ENCODE measurements at places on chromosomes 2 and 18.

GRCh38 chr2:34705551-34706247 lies 1106.6 kb upstream of the FAM98A start:
- DNase-seq = no peak

DNA sequence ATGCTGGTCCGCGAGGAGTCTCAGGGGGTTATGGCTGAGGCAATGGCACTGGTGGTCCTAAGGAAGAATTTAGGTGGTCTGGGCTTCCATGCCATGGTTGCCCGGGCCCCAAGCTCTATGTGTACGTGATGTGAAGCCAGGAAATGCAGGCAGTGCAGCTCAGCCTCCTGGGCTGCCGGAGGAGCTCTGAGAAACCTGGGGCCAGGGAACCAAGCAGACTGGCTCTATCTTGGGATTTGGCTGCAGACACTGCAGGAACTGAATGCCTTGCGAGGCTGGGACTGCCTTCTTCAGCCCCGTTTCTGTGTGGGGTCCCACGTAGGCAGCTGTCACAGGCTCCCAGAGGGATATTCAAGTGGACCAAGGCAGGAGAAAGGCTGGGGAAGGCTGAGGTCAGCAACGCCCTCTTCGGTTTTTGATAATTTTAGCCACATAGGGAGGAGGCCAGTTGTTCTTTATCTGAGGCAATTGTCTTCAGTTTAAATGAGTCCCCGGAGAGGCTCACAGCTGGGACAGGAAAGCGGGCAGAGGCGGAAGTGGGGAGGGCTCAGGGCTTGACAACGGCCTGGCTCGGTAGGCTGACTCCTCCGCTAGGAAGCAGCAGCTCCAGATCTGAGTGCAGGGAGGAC lies 77.7 kb downstream of the RHOB start:
- DNase-seq = no peak

DNA sequence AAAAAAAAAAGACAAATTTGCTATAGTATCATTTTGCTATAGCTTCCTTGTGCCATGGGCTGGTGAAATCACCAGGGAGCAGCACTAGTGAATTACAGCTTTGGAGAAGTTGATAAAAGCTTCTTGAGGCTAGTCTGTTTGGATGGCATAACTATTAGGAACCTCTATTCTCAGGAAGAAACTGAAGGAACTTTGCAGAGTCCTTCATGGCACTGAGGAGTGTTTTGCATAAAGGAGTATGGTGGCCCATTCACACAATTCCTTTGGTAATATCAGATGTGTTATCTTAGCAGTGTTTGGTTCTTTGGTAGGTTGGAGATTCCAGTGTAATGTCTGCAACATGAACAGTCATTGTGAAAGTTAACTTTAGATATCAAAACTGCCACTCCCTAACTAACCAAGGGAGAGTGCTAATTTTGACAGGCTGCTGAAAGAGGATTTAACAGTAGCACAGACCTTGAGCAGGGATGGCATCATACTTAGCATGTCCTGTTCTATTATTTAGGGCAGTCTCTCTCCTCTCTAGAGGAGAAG lies 76.6 kb upstream of the ZFP36L2 start:
- no peak for DNase-seq

DNA sequence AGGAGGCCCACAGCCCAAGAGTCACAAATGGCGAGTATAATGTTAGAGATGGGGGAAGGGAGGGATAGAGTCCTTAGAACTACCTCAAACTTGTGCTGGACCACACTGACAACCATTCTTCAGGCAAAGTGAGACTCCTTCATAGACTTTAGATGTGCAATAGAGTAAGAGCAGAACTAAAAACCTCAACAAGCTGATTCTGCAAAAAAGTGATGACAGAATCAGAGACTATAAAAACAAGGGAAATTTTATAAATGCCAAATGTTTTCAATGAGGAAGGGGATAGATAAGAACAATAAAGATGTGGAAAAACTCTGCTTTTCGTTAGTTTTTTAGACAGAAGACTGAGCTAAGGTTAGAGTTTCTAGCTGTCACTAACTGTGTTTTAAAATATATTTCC lies 17.7 kb downstream of the SMC6 start:
- DNase-seq = no peak

DNA sequence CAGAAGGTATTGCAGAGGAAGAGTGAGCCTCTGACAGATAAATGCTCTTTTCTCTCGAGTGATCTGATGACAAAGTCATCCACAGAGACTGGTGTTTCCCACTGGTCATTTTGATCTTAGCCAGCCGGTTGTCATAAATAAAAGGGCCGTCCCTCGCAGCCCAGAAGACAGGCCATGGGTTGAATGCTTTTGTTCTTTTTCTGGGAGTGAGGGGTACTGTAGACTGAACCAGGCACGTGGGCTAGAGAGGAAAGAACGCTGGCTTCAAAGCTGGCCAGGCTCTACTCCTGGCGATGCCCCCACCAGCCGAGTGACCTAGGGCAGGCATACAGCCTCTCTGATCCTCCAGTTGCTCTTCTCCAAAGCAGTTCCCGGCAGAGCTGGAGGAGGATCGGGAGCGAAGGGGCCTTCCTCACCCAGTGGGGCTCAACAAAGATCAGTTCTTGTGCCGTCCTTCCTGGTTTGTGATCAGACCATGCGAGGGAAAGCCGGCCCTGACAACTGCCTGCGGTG lies 193.5 kb downstream of the INHBB start:
- DNase-seq = no peak

DNA sequence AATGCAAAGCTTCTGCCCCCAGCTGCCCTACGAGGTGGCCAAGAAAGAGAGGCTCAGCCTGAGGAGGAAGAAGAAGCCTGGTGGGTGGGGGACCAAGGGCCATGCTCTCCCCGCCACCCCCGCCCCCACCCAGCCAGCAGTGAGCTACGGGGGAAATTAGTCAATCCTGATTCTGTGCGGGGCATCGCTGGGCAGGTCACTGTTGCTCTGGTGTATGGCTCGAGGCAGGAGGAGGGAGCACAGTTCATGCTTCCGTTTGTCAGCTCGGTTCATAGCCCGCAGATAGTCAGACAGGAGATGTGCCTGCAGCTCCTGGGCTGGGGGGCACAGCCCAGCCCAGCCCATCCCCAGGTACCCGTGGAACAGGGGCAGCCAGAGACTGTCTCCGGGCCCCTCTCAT lies 17.1 kb downstream of the RAMP1 start:
- no peak for DNase-seq

DNA sequence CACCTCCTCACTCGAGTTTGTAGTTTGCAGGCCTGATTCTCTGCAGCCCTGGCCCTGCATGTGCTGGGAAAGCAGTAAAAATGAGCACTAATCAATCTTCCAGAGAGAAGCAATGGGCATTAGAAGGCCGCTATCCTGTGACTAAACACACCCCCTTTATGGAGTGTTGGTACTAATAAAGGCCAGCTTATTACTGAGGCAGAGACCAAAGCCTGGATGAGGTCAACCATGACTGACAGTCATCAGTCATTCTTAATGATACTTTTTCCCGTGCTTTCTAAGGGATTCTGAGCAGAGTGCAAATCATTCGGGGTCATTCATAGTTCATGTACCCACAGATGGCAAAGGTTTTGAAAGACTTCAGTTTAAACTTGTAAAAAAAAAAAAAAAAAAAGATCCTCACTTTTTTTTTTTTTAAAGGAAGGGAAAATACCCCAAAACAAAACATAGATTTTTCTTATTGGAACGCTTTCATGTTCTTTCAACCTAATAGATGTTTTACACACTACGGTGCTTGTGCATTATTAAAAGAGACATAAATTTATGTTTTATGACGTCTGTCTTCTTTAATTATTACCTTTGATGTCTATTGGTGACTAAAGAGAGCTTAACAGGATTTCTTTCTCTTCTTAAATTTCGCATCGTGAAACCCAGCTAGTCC lies 13.2 kb downstream of the TSHZ1 start:
- no peak for DNase-seq

DNA sequence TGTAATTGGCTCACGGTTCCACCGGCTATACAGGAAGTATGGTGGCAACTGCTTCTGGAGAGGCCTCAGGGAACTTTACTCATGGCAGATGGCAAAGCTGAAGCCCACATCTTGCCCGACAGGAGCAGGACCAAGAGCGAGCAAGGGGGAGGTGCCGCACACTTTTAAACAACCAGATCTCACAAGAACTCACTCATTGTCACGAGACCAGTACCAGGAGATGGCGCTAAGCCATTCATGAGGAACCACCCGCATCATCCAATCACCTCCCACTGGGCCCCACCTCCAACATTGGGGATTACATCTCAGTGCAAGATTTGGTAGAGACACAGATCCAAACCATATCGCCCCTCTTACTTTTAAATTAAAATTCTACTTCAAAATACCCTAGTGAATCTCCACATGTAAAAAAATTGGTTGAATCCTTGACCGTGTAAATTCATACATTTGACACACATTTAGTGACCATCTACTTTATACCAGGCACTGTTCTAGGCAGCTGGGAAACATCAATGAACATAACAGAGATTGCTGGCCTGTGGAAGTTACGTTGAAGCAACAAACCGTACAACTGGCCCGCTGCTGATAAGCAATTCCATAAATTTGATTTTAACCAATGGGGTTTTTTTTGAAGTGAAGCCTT lies 87.6 kb downstream of the ALPK2 start:
- no peak for DNase-seq
